H1 (cell line): ENCODE measurements at places on chromosomes 7 and 10. TPM values are rescaled to one million over a fixed set of nuclear protein-coding genes. Genes with fewer than 3 reads are reported as not detected.

The WNT8B gene
- 0.34 and 0.67 TPM in 2 replicates for total RNA-seq

- no peak overlapping the region for H3K4me3 ChIP-seq
- no peak overlapping the region for H3K27ac ChIP-seq
- no peak for DNase-seq
- H3K4me1 ChIP-seq = no peaks in the 10 kb centered on the region; the same call in 1 of the 2 replicates
These were observed 478.3 kb downstream of the DNAJB6 start for GRCh38 chr7:157814931-157815705.

DNA sequence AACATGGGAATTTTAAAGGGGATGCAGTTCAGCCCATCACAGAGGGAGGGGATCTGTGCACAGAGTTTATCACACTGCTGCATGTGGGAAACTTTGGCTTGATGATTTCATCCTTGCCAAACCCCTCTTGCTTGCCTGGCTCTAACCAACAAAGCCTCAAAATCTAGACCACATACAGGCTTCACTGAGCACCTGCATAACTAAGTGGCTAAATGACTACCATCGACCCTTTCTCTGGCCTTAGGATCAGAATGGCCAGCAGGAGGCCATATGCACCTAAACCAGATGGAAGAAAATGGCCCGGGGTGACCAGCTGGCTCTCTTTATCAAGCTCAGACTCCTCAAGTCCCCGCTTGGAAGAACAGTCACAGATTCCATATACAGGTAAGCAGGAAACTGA is 15.6 kb upstream of the ZNF25 start:
- DNase-seq = no peak
- no peaks in the 10 kb centered on the region for H3K4me1 ChIP-seq
- H3K27ac ChIP-seq = no peak overlapping the region
- no peaks in the 10 kb centered on the region for H3K36me3 ChIP-seq

DNA sequence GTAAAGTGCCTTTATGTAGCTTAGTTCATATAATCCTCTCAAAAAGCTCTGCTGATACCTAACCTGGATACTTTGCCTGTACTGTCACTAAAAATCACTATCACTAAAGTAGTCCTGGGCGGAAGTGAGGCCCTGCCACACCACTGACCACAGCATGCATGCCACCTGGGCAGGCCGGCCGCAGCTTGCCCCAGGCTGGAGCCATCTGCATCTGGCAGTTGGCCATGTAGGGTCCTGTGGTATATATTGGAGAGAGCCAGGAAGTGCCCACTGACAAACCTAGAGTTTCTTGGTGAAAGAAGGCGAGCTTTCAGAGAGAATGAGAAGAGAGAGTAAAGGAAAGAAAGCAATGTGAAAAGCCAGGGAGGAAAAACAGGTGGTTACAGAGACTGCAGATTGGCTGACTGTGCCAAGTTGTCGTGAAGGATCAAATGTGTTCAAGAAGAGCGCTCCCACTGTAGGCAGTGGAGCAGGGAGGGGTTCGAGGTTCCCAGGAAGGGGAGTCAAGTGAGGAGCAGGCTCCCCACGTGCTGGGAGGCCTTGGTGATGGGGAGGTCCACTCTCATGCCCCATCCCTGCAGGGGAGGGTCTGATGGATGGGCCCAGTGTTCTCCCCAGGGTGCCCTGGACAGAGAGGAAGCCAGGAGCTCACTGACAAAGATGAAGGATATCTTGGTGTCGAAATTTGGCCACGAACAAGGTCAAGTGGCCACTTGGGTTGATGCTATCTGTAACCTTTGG is 13.6 kb downstream of the LOXL4 start:
- no peak for DNase-seq
- H3K27me3 ChIP-seq = no peaks in the 10 kb centered on the region
- H3K36me3 ChIP-seq = no peaks in the 10 kb centered on the region
- no peak overlapping the region for H3K4me3 ChIP-seq

The RAB11FIP2 gene
- total RNA-seq = 12.7 and 14.5 TPM in 2 replicates

GRCh38 chr10:1522237-1522636 is 215.1 kb downstream of the ADARB2 start:
- no peak overlapping the region for H3K27ac ChIP-seq
- H3K4me1 ChIP-seq = peaks cover 16% of the 10 kb centered on the region
- H3K4me3 ChIP-seq = no peak overlapping the region
- no peaks in the 10 kb centered on the region for H3K36me3 ChIP-seq

DNA sequence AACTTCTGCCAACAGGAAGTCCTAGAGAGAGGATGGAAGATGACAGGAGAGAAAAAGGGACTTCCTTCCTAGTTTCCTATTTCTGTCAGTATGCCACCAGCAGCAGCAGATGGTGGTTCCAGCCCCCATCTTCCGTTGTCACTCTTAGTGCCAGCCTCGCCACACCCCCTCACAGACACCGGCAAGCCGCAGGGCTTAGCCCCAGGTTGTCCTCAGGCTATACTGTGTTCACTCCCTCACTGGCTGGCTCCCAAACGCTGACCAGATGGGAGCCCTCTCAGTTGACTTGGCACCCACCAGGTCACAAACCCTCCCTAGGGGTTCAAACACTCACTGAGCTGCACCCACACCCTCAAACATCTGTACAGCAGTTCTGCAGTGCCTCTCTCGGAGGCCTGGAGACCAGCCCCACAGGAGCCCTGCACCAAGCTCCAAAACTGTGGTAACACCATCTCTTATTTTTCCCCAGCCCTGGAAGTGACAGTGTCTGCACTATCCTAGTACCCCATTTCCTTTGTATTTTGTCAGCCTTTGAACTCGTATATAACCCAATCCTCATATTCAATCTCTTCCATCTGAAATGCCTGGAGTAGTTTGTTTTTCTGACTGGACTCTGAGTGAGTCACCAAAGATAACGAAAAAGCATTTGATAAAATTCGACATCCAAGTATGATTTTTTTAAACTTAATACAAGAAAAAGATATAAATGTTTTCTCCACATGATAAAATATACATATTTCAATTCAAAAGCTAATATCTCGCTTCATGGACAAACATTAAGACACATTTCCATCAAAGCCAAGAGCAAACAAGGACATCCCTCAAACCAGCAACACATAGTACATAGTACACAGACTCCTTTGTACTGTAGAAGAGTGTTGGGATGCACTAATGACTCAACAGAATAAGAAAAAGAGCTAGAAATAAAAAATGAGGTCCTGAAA is 34.5 kb downstream of the SMURF1 start:
- H3K4me3 ChIP-seq = no peak overlapping the region
- DNase-seq = no peak
- no peaks in the 10 kb centered on the region for H3K27me3 ChIP-seq
- no peak overlapping the region for H3K27ac ChIP-seq
- H3K4me1 ChIP-seq = peaks cover 32% of the 10 kb centered on the region

The RBP4 gene
- 0.31 and 0.97 TPM in 2 replicates for total RNA-seq

GRCh38 chr10:130301021-130301892 is 165.1 kb downstream of the GLRX3 start:
- no peak overlapping the region for H3K27ac ChIP-seq
- no peak for DNase-seq
- H3K4me3 ChIP-seq = no peak overlapping the region
- no peaks in the 10 kb centered on the region for H3K36me3 ChIP-seq

DNA sequence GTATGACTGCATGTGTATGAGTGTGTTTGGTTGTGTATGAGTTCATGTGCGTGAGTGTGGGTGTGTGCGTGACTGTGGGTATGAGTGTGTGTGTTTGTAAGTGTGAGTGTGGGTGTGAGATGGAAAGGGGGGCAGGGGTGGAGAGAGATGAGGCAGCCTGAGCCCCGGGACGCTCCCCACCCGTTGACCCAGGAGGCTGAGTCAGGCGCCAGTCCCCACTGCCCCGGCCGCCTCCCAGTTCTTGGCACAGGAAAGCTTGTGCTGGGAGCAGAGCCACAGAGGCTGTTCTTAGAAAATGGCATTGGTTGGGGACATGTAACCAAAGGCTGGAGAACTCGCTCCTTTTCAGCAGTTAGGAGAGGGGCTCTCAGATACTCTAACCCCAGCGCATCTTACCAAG is 27.8 kb upstream of the NUB1 start:
- DNase-seq = no peak
- H3K27me3 ChIP-seq = no peaks in the 10 kb centered on the region
- H3K36me3 ChIP-seq = no peaks in the 10 kb centered on the region
- no peak overlapping the region for H3K27ac ChIP-seq
- H3K4me3 ChIP-seq = no peak overlapping the region

The RET gene
- 8.4 TPM in 2 replicates for total RNA-seq

GRCh38 chr10:35552650-35553342 is 52.3 kb upstream of the GJD4 start:
- H3K4me3 ChIP-seq = no peak overlapping the region
- no peaks in the 10 kb centered on the region for H3K36me3 ChIP-seq
- no peaks in the 10 kb centered on the region for H3K27me3 ChIP-seq
